ENCODE measurements at places on chromosomes 7 and 10.

DNA sequence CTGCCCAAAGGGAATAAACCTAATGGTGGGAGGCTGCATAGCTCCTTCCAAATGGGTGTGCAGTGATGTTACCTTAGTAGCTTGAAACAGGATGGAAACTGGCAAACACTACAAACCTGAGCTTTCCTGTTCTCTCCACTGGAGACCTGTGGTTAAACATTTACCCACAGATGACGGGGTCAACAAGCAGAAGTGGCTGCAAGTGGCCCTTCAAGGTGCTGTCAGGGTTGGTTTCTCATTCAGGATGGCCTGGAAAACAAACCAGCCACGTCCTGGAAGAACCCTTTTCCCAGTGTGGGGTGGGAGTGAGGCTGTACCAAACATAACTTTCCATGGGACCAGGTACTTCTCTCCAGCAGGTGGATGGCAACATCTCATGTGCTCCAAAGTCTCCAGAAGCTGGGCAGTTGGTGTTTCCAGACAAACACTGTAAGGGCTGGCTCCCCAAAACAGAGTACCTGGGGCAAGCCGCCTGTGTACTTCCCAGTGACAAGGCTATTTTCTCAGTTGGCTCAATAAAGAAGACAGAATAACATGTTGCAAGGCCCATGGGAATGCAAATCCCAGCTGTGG, 67.5 kb downstream of the DNAJB9 start:
- no peak for DNase-seq

- no peak for DNase-seq
Measured at GRCh38 chr10:11401264-11402235, 209.9 kb downstream of the USP6NL start.

DNA sequence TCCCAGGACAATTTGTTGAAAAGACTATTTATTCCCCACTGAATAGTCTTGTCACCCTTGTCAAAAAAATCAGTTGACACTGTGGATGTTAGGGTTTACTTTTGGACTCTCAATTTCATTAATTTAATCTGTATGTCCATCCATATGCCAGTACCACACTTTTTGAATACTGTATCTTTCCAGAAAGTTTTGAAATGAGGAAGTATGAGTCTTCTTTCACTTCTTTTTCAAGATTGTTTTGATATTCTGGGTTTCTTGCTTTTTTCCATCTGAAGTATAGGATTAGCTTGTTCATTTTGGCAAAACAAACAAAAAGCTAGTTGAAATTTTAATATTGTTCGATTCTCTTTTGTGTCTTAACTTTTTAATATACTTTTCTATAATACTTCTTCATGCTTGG, 21.7 kb downstream of the KLHDC10 start:
- DNase-seq = no peak

GRCh38 chr7:44566680-44567079, 7.0 kb downstream of the DDX56 start:
- no peak for DNase-seq

- no peak for DNase-seq
Measured at GRCh38 chr7:35747611-35748010, 52.7 kb upstream of the HERPUD2 start.

- no peak for DNase-seq
Measured at GRCh38 chr10:105274556-105275070, 633.5 kb downstream of the SORCS3 start.

GRCh38 chr7:31688996-31689395, 2.0 kb downstream of the PPP1R17 start:
- DNase-seq = no peak

DNA sequence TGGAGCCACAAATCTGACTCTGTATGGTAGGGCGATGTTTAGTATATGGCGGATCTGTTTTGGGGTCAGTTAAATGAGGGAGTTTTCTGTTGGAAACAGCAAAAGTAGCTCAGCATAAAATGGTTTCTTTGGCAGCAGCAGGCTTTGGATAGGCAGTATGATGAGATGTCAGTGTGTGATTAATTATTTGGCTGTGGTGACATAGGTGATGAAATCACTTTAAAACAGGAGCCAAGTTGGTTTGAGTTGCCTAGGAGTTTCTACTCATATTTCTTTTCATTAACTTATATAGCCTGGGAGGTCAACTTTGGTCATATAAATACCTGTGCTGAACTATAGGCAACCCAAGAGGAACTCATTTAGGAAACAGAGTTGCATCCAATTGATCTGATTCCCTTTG, 291.2 kb downstream of the LRMDA start:
- peak; percentile 45 for DNase-seq

- DNase-seq = no peak
Measured at GRCh38 chr7:52944921-52945320, 90.5 kb upstream of the POM121L12 start.

- DNase-seq = no peak
Measured at GRCh38 chr7:75776295-75776971, 4.4 kb upstream of the CCL26 start.

DNA sequence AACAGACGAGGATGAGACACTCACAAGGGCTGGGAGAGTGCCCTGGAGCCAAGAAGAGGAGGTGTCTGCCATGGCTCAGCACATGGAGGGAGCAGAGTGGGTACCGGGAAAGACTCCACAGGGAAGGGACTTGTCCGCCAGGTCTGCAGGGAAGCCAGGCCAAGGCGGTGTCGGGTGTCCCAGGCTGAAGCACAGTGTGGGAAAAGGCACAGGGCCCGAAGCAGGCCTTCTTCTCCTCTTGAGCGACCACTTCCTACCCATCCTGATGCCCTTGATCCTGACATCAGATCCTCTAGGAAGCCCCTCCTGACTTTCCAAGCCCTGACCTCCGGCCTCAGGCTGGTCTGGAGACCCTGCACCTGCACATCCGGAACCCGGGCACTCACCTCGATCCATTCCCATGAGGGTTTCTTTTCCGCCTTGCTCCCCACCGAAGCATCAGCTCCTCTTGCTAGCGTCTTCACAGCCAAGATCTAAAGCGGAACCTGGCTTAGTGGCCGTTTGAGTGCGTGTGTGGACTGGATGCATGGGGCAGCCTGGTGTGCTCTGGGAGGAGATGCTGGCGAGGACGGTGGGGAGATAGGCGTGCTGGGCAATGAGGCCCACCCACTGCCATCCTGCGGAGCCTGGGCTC, 8.5 kb downstream of the CALML3 start:
- DNase-seq = no peak

DNA sequence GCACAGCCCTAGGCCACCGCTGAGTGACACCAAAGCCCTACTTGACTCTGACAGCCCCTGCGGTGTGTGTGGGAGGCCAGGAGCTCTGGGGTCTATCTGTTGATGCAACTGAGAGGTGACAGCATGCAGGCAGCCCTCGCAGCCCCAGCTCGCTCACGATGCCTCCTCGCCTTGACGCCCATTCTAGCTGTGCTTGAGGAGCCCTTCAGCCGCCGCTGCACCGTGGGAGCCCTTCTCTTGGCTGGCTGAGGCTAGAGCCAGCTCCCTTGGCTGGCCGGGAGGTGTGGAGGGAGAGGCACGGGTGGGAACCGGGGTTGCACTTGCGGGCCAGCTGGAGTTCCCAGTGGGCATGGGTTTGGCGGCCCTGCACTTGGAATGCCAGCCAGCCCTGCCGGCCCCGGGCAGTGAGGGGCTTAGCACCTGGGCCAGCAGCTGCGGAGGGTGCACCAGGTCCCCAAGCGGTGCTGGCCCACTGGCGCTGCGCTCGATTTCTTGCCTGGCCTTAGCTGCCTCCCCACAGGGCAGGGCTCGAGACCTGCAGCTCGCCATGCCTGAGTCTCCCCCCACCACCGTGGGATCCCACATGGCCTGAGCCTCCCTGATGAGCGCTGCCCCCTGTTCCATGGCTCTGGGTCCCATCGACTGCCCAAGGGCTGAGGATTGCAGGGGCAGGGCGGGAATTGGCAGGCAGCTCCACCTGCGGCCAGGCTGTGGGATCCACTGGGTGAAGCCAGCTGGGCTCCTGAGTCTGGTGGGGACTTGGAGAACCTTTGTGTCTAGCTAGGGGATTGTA, 31.6 kb upstream of the POM121L12 start:
- DNase-seq = no peak

GRCh38 chr10:4453950-4454349, 372.1 kb upstream of the AKR1E2 start:
- DNase-seq = no peak

DNA sequence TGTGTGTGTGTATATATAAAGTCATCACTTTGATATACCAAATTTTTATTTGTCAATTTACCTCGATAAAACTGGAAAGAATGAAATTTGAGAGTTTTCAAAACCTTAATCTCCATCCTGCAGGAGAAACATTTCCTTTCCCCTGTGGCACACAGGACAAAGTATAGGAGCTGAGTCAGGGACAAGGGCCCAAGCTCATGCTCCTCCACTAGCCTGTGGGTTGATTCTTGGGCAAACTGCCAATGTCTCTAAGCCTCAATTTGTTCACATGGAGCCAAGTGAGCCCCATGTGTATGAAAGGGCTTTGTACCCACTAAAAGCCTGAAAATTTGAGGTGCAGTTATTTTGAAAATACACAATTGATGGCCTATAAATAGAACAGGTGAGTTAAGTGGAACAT, 60.3 kb upstream of the IL6 start:
- no peak for DNase-seq

DNA sequence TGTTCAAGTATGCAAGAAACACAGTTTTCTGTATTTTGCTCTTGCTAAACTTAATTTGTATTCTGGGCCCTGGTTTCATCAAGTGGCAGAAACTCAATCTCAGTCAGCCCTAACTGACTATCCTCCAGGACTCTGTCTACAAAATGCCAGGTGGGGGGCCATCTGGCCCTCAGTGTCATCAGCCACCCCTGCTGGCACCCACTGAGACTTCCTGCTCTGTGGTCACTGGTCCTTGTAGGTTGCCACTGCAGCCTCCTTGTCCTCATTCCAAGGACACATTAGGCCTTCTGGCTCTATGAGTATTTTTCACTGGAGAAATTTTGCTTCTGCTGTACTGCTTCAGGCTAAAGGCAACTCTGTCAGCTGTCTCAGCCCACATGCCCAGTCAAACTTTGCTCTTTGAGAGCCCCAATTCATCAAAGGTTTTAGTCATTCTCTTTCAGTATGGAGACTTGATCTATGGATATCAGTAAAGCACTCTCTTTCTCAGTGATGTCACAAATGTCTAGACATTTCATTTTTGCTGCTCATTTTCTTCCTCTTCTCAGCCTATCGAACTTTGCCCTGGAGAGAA, 163.6 kb downstream of the KCND2 start:
- no peak for DNase-seq

GRCh38 chr7:38051786-38052185, 126.3 kb upstream of the STARD3NL start:
- DNase-seq = no peak
